ENCODE measurements at places on chromosomes 5 and 9.

- DNase-seq: no peak
Observed at GRCh38 chr9:13608451-13608850, 329.0 kb upstream of the MPDZ start.

DNA sequence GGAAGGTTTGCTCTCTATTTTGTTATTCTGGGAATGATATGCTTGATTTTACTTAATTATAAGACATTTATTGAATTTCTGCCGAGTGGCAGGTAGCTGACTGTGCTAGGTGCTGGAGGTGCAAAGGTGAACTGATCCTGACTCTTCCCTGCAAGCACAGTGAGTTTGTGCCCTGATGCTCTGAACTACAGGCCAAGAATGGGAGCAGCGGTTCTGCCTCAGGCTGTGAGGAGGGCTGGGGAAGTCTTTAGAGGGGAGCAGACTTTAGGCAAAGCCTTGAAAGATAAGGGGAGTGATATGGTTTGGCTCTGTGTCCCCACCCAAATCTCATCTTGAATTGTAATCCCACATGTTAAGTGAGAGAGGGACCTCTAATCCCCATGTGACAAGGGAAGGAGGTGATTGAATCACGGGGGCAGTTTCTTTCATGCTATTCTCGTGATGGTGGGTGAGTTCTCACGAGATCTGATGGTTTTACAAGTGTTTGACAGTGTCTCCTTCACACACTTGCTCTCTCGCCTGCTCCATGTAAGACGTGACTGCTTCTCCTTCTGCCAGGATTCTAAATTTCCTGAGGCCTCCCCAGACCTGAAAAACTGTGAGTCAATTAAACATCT is 73.1 kb downstream of the NDFIP1 start:
- no peak for DNase-seq

- DNase-seq: no peak
Observed at GRCh38 chr5:125890511-125890931, 532.7 kb upstream of the GRAMD2B start.

GRCh38 chr5:173114536-173114935 is 29.8 kb upstream of the BNIP1 start:
- DNase-seq: no peak

- DNase-seq: no peak
Observed at GRCh38 chr5:139402561-139403158, 1.2 kb downstream of the SPATA24 start.

GRCh38 chr9:81720450-81721086 is 31.2 kb upstream of the TLE1 start:
- DNase-seq: no peak
